CD4-positive, alpha-beta T cell treated with Interleukin-6 at 100 ng/mL for 8 hours (primary cell): ENCODE measurements at places on chromosomes 3 and 15.

DNA sequence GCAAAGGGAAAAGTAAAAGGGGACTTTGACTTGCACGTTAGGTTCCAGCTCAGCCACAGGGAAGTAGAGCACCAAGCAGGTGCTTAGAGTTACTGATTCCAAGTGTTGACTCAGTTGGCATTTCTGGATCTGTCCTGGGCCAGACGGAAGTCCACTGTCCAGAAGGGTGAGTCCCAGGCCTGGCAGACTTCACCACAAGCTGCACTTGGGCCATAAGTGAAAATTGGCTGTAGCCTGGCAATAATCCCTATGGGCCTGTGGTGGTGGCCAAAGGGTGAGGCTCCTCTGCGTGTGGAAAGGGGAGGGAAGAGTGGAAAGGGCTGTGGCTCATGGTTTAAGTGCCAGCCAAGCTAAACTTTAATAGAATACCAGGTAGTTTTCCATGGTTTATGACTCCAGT, 121.5 kb downstream of the DTWD1 start:
- DNase-seq: no peak

GRCh38 chr15:82306791-82307713, 42.2 kb downstream of the GOLGA6L10 start:
- no peak for DNase-seq

GRCh38 chr3:190159902-190160435, 39.3 kb upstream of the P3H2 start:
- DNase-seq: no peak

DNA sequence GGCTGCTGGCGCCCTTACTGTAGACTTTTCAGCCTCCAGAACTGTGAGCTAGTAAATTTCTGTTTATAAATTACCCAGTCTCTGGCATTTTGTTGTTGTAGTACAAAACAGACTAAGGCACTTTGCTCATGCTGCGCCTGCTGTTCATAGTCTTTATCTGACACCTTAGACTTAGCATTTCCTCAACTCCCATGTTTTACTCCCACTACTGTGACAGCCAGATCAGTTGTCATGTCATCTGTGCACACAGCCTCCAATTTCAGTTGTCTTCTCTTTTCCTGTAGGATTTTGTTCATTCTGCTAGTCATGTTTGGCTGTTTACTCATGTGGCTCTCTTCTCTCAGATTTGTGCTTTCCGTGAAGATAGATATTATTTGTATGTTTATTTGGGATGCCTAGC, 62.0 kb downstream of the TCF12 start:
- DNase-seq: no peak

DNA sequence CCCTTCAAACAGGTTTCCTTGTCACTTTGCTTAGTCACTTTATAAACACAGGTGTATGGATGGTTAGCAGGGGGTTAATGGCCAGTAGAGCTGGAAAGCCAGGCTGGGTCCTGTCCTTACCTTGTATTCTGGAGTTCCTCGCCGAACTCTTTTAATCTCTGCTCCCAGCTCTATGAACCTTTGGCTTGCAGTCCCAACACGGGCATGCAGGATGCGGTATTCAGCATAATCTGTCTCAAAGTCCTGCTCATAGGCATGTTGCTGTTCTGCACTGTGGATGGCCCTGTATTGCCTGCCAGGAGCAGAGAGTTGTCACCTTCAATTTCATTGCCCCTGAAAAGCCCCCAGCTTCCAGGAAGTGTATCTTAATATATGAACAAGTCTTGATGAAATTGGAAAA, 2.7 kb downstream of the ELL3 start:
- no peak for DNase-seq

DNA sequence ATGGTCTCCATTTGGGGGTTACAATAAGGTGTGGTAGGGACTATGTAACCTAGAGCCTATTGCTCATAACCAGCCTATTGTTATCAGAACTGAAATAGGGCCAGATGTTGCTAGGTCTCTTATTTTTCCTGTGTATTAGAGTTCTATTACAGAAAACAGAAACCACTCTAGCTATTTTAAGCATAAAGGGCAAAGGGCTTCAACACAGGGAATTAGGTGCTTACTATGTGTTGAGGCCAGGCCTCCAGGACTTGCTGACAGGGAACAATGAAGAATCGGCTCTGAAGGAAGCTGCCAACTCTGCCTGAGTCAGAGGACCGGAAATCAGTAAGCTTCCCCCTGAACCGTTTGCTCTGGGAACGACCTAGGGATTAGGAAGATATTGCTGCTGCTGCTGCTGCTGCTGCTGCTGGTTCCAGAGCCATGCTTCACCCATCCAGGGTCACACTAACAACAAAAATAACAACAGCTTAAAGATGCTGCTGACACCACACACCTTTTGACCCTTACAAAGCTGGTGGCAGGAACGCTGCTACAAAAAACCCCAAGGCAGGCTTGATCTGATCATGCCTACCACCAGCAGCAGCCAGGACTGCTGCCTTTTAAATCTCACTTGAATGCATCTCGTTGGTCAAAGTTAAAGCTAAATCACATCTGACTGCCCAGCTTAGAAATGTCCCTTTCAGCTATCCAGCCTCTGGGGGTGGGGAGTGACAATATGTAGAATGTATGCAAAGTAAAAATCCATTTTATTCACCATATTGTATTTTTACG, 276.9 kb upstream of the IL12A start:
- DNase-seq: no peak

DNA sequence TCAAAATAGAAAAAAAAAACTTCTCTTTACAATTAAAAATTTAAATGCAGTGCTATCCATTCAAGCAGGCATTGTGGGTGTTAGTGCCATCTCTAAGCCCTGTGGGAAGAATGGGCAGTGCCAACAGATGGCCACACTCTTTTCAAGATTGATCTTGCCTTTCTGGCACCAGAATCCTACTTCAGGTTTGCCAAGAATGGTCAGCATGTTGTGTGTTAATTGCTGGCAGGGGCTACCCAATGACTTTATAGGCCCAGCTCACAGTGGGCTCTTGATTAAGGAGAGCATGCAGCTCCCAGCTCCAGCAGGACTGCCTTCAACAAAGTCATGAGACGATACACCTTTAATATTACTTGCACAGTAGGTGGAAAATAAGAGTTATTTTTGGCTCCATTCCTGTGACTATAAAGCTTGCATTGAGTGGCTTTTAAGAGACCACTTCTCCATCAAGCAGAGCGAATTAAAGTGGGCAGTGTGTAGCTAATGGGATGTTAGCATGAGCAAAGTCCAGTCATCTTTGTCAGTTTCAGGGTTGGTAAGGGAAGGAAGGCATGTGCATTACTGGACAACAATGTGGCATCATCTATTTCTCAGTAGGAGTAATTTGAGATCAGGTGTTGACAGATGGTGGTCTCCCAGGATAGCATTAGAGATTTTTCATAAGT, 476.8 kb downstream of the C3orf38 start:
- no peak for DNase-seq

DNA sequence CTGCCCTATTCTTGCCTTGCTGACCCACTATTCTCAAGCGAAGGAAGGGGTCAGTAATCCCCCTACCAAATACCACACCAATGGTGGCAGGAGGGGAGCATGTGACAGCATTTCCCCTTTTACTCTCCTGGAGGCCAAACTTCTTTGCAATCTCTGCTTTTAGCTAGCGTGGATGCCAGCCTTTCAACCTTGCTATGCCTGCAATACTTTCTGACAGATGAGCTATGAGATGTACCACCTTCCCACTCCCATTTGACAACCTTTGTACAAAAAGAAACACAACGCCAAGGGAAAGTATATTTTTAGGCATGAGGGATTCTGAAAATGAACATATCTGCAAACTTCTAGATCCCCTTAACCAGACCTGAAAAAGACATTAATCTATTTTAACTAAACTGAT, 302.1 kb downstream of the FHIT start:
- DNase-seq: no peak

DNA sequence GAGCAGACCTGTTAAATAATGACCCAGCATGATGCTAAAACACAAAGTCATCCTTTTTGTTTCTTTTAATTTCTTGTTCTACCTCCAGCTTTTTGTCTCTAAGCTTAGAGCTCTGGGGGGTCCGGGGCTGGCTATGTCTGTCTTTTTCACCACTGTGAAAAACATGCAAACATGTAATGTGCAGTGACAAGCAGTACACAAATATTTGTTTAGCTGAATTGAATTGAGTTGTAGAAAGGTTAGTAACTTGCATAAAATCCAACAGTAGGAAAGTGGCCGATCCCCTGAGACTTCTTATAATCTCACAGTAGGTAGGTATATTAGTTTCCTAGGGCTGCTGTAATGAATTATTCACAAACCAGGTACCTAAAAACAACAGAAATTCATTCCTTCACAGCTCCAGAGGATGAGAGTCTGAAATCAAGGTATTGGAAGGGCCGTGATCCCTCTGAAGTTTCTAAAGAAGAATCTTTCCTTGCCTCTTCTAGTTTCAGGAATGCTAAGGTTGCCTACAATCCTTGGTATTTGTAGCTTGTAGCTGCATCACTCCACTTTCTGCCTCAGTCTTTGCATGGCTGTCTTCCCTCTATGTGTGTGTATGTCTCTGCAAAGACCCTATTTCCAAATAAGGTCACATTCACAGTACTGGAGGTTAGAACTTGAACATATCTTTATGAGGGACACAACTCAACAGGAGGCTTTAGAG, 32.7 kb downstream of the ARL14 start:
- no peak for DNase-seq

GRCh38 chr3:184874709-184875644, 63.0 kb downstream of the VPS8 start:
- DNase-seq: no peak

DNA sequence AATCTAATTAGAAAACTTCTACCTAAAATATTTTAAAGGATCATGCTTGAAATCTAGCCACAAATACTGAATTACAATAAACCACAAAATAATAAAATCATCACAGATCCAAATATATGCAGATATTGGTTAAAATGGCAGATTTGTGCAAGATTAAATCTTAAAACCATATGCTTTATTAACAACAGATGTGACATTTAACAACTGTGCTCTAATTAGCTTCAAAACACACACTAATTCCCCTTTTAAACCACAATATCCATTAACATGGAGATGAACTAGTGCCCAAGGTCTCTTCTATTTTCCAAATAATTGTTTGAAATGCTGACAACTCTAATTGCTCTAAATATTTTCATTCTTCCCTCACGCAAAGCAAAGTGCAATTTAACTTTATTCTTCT, 1530.3 kb downstream of the SI start:
- DNase-seq: no peak

GRCh38 chr15:53862386-53862785, 102.9 kb upstream of the WDR72 start:
- no peak for DNase-seq

- DNase-seq: no peak
Observed at GRCh38 chr3:31406896-31407295, 125.8 kb upstream of the STT3B start.

DNA sequence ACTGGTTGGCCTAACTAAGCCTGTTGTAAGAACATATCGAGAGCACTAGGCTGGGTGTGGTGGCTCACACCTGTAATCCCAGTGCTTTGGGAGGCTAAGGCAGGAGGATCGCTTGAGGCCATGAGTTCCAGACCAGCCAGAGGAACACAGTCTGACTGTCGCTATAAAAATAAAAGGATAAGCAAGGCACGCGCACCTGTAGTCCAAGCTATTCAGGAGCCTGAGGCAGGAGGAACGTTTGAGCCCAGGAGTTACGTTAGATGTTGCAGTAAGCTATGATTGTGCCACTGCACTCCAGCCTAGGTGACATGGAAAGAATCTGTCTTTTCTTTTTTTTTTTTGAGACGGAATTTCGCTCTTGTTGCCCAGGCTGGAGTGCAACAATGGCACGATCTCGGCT, 24.9 kb downstream of the MAP4 start:
- DNase-seq: no peak

DNA sequence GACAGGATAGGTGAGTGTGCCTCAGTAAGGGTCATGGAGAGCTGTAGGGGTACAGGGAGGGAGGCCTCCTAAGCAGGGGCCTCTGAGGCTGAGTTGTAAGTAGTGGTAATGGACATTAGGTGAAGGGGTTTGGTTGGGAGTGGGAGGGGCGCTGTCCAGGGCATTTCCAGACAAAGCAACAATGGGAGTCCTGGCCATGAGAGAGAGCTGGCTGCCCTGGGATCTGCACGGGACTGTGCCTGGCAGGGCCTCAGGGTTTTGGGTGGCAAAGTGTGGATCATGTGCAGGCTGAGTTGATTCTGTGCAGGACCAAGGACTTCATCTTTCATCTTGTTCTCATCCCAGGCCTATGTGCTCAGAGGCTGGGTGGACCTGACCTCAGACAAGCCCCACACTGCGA, 4.6 kb downstream of the TTC21A start:
- no peak for DNase-seq

DNA sequence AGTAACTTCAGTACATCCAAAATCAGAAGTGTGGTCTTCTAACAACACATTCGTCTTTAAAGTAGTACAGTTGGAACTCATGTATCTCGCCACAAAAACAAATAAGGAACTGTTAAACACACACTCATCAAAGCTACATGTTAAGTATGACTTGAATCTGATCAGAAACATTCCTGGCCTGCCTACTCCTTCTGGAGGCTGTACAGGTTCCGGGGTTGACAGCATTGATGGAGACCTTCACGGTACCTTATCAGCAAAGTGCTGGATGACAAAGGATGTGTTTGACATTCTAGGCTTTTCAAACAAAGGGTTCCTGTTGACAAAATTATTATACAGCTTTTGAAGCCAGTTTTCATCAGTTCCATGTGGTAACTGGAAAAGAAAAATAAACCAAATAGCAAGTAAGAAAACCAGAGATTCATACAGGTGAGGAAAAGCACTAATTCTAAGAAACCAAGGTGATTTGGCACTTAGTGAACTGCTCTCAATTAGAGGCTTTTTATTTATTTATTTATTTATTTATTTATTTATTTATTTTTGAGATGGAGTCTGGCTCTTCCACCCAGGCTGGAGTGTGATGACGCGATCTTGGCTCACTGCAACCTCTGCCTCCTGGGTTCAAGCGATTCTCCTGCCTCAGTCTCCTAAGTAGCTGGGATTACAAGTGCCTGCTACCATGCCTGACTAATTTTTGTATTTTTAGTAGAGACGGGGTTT, 44.3 kb downstream of the MYO5C start:
- no peak for DNase-seq

GRCh38 chr3:141019244-141019643, 31.9 kb upstream of the SPSB4 start:
- no peak for DNase-seq

DNA sequence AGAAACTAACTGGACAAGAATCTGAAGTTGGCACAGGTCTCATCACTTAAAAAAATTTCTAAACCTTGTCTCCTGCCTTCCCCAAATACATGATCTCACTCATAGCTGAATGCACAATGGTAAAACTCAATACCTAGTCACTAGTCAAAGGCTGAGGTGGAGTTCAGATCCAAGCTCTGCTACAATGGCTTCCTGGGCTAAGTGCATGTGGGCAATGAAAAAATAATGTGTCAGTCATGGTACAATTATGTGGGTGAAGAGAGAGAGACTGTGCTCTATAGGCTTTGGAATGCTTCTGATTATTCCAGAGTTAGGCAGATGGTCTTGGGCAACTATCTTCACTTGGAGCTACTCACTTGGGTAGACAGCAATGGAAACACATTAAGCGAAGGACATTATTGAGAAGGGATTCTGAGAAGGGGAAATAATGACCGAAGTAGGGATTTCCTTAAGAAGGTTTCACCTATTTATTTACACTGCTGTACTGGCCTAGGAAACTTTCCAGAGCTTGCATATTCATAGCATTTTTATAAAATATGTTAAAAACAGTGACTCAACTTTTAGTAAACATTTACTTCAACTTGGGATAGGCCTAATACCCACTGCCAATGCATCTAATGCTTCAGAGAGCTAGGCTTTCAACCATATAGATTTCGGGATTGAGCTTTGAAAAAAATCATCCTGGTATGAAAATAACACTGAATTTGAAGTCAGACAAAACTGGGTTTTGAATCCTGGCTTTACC, 58.7 kb upstream of the PLXND1 start:
- DNase-seq: no peak

GRCh38 chr3:141448606-141449220, 38.1 kb upstream of the RASA2 start:
- DNase-seq: no peak
